ENCODE measurements at places on chromosomes 7 and 10. TPM values are rescaled to one million over a fixed set of nuclear protein-coding genes. Genes with fewer than 3 reads are reported as not detected.
A peak's percentile ranks its signal among the peaks of the same experiment; 100 is the strongest.

Gene TRPV6
- total RNA-seq: 27.7 TPM

- DNase-seq: no peak
These were observed 6.4 kb downstream of the AGBL3 start for GRCh38 chr7:134992626-134993179.

Gene HUS1
- total RNA-seq: 43.1 TPM

GRCh38 chr10:2948127-2948854 is 119.1 kb upstream of the PFKP start:
- no peak for DNase-seq

Gene ASAH2
- 11.3 TPM for total RNA-seq

DNA sequence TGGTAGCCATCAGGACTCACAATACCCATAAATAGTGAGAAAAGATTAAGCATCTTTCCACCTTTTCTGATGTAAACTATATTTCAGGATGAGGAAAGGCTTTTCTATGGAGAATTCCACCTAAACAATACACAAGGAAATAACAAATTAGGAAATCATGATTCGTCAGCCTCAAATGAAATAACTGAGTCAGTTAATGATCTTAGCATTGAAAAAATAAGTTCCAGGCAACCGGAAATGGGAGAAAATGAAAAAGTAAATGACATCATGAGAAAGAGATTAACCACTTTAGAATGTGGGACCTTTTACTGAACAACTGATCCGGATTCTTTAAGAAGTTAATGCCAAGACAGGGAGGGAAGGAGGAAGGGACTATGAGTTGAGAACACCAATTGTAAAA is 742.3 kb downstream of the TNS3 start:
- DNase-seq: no peak

Gene NYAP1
- 0.68 TPM for total RNA-seq

- DNase-seq: no peak
These were observed 95.4 kb downstream of the ZRANB1 start for GRCh38 chr10:125037145-125037877.

Gene MOGAT3
- not detected for total RNA-seq

GRCh38 chr10:33421789-33422462 is 87.5 kb upstream of the NRP1 start:
- DNase-seq: no peak

Gene LIPN
- total RNA-seq: not detected

Gene CLDN4
- 244 TPM for total RNA-seq

- DNase-seq: no peak
These were observed 6.7 kb upstream of the SMNDC1 start for GRCh38 chr10:110311357-110311949.

DNA sequence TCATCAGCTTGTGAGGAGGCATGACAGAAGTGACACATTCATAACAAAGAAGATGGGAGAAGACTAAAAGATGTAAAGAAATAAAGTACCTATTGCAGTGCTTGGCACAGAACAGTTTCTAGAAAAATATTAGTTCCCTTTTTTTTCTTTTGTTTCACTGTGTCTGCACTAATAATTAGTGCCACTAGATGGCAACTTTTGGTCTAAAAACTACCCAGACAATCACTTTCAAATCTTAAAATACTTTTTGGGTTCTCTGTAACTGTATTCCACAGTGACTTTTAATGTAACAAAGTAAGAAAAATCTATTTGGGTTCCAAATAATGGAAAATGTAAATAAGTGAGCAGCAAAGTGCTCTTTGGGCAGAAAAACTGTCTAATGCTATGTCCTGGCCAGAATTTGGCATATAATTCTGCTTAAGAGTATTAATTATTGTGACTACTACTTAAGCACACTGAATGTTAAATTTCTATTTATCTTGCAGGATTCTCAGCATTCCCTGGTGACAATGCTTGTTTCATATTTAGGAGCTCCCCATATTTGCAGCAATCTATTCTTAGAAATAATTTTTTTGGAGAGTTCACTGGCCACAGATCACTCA is 134.8 kb upstream of the KIF5B start:
- no peak for DNase-seq

DNA sequence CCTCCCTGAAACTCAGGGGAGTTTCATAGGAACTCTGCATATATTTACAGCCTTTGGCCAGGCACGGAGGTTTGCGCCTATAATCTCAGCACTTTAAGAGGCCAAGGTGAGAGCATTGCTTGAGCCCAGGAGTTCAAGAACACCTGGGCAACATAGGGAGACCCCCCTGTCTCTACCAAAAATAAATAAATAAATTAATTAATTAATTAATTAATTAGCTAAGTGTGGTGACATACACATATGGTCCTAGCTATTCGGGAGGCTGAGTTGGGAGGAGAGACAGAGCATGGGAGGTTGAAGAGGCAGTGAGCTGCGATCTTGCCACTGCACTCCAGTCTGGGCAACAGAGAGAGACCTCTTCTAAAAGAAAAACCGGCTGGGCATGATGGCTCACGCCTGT is 9.4 kb upstream of the LEP start:
- no peak for DNase-seq

Gene CLEC5A
- total RNA-seq: 2.8 TPM

Gene GJC3
- total RNA-seq: not detected

DNA sequence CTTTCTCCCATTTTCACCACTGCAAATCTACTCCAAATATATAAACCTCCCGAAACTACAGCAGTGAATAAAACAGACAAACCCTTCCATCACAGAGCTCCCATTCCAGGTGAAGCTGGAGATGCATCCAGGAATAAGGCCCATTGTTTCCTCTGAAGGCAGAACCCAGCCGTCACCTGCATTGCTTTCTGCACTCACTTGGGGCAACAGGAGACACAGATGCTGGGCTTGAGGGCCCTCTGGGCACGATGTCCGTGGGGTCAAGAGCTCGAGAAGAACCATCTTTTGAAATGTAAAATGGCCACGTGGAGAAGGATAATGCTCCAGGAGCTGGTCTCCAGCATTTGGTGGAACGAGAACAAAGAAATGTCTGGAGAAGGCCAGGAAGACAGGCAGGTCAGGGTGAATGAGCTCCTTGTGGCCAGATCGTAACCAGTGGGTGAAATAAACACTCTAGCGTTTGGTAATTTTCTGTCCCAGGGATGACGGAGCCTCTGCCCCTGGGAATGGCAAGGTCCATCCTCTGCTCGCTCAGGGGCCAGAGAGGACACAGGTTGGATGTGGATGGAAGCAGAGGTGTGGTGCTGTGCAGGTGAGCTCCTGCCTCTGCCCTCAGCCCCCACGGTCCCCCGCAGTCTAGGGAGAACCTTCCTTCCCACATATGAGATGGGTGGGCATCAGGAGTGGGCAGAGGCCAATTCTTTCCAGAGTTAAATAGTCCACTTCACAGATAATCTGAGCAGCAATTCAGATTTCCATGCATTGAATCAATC is 556.1 kb downstream of the DNAJB6 start:
- no peak for DNase-seq

- DNase-seq: peak; percentile 79
These were observed at the start of gene PDSS1 for GRCh38 chr10:26697163-26697921. Gene PDSS1, plus strand, starts transcription at chr10:26697701. Its CDS starts 11 bp downstream, at chr10:26697712.

GRCh38 chr7:47088329-47089067 is 493.4 kb downstream of the TNS3 start:
- peak; percentile 58 for DNase-seq

GRCh38 chr7:141844256-141844655 is 3.0 kb upstream of the PRSS37 start:
- no peak for DNase-seq

Gene MRLN
- not detected for total RNA-seq

GRCh38 chr10:122473116-122473515 is 11.8 kb downstream of the HTRA1 start:
- DNase-seq: no peak

- DNase-seq: no peak
These were observed 50.4 kb upstream of the WNT16 start for GRCh38 chr7:121278120-121279021.

DNA sequence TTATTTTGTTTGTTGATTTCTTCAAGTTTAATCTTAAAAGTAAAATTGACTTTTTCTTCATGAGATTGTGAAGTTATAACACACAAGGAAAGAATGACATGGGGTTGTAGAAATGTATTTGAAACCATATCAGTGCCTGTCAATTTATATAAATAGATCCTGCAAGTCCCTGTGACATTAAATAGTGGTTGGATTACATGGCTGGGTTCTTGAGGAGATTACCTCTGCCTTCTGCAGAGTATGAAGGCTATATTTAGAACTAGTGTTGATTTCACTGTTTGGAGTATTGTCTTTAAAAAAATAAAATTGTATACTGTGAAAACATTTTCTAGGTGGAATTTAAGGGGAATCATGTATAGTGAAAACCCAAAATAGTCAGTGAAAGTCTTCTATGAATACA is 385.8 kb upstream of the SMIM30 start:
- no peak for DNase-seq

Gene AGR2
- 216 TPM for total RNA-seq

Data from ureter (tissue), 1 donor.